ENCODE measurements at places on chromosomes 13 and 19.

GRCh38 chr19:2478756-2479555 is 3.0 kb downstream of the GADD45B start:
- no peak for DNase-seq

DNA sequence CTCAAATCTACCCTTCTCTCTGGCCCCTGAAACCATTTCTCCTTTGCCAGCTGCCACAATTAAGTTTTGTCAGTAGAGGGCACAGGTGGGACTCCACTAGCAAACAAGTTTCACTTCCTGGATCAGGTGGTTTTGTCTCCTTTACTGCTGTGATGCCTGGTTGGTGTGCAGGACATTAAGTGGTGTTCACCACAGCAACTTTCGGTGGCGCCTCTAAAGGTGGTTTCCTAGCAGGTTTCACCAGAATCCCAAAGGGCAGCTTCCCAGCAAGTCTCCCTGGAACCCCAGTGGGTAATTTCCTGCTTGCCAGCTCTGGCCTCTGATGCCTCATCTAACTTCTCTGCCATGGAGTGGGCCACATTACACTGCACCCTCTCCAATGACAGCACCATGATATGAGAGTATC is 16.6 kb downstream of the MED4 start:
- DNase-seq: peak; percentile 53

DNA sequence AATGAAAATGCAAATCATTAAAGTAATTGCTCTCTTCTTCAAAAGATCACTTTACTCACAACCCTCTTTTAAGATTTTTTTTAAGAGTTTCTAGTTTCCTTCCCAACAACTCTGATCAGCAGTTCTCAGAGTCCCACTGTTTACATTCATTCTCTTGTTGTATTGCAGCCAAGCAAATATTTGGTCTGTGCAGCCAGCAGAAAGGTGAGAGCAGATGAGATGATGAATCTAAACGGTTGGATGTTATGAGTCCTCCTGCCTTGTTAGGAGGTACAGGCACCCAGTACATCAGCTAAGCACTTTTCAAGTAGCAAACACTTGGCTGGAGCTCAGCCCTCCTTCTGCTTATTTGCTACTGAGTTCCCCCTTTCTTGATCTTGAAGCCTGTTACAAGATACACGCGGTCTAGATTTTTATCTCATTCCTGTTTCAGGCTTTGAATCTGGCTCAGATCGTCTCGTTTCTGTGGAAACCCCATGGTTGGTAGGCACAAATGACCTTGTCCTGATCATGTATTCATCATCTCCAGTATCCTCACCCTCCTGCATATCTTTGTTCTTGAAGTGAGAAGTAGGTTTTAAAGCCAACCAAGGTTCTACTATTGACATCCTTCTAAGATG is 300.7 kb downstream of the DCT start:
- DNase-seq: no peak

DNA sequence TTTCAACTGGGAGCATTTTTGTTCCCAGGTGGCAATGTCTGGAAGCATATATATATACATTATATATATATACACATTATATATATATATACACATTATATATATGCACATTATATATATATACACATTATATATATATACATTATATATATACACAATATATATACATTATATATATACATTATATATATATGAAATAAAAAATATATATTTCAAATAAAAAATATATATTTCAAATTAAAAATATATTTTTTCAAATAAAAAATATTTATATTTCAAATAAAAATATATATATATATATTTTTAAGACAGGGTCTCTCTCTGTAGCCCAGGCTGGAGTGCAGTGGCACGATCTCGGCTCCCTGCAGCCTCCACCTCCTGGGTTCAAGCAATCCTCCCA is 61.5 kb downstream of the ADGRE1 start:
- no peak for DNase-seq

DNA sequence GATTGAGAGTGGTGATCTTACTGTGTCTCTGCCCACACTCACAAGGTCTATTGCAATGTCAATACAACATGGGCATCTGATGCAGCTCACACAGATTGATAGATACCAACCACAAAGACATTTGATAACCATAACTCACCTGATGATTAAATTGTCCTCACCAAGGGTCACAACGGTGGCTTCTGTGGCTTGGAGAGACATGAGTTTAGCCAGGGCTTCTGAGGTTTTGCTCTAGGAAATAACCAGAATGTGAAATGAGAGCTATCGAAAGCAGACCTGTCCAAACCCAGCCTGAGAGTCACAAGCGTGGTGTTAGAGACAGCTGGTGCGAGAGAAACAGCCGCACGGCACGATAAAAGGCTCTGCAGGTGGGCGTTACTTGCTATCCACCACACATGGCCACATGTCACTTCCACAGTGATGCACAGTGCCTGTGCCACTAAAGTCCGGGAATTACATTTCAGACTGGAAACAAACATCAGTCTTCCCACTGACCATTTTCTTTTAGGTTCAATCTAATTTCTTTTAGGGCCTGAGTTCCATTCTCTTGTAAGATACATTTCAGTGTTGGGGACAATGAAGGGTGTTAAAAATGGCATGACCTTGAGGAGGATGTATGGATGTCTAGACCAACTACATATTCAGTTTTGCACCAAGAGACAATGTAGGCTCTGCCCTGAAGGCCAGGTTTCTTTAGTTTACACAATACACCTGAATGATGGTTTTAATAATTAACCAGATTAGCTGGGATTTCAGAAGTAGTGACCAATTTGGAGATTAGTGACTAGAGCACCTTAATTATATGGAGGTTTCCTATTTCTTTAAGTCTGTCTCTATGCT is 53.7 kb downstream of the ATP7B start:
- DNase-seq: no peak

DNA sequence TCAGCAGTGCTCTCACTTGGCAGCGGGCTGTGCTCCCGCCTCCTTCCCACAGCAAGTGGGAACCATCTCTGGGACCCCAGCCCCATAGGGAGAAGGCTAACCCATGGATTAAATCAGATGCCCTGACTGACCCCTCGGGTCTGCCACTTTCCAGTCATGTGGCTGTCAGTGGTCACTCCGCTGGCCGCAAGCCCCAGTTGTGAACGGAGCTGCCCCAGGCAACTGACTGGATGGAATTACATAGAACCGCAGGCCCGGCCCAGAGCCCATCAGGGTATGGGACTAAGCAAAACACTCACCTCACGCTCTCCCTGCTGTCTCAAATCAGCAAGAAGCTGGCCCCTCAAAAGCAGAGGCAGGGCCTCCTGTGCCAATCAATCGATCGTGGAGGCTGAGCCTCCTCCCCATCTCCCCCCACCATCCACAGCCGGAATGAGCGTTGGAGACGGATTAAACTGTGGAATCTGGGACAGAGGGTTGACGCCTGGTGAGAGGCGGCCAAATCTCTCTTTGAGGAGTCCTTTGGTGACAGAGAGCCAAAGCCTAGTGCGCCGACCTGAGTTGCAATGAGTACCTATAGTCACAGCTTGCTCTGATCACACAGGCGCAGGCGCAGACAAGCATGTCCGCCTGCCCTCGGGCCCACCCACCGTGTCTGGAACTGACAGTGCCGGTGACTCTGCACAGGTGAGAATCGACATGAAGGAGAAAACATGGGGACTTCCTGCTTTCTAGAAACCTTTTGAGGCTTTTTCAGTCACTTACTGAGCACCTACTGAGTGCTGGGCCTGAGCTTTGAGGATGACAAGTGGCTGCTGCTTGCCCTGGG is 38.7 kb downstream of the PBX4 start:
- no peak for DNase-seq

- no peak for DNase-seq
Measured at GRCh38 chr13:66886264-66886663, 343.9 kb downstream of the PCDH9 start.

DNA sequence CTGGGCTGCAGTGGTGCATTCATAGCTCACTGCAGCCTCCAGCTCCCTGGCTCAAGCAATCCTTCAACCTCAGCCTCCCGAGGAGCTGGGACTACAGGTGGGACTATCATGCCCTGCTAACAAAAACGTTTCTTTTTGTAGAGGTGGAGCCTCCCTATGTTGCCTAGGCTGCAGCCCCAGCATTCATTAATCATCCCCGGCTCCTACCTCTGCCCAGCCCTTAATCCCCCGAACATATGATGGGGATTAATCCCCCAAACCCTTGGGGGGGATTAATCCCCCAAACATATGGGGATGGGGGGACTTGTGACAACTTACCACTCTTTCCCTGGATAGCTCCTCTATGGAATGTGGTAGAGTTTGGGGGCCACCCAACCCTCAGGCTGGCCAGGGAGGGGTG is 45.9 kb downstream of the SUGP2 start:
- no peak for DNase-seq

GRCh38 chr19:33724721-33725060 is 72.0 kb upstream of the KCTD15 start:
- DNase-seq: no peak

DNA sequence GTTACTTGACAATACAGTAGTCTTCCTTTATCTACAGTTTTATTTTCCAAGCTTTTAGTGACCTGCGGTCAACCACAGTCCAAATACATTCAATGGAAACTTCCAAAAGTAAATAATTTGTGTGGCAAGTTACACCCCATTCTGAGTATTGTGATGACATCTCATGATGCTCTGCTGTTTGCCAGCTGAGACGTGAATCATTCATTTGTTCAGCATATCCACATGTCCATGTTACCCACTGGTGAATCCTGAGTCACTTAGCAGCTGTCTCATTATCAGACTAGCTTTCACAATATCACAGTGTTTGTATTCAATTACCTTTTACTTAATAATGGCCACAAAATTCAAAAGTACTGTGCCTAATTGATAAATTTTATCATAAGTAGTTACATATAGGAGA is 179.8 kb downstream of the PRR20E start:
- no peak for DNase-seq

GRCh38 chr13:86572115-86572514 is 772.9 kb upstream of the SLITRK6 start:
- no peak for DNase-seq

DNA sequence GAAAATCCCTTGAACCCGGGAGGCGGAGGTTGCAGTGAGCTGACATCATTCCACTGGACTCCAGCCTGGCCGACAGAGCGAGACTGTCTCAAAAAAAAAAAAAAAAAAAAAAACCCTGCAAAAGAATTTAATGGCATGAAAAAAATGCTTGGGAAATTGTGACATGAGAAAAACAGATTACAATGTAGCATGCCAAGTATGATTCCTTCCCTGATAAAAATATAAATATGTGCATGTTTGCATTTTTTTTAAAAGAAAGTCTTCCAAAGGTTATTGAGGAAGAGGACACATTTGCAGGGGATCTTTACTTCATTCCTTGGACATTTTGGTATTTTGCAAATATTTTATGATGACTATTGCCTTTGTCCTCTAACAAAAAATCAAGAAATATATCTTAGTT is 14.5 kb upstream of the ZBTB32 start:
- DNase-seq: no peak

DNA sequence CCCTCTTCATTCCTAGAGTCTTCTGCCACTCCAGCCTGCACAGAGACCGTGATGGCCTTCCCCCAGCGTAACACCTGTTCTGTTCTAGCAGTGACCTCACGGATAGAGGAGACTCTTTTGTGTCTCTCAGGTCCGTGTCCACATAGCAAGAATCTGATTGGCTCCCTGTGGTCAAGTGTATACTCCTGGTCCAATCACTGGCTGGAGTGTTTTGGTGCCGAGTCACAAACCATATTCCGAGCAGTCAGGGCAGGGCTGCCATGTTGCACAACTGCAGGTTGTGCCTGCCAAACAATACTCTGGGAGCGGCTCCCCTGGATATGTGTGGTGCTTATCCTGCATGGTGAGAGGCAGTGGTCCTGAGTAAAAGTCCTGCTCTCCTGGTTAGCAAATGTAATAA is 402.4 kb downstream of the KCNRG start:
- DNase-seq: no peak

DNA sequence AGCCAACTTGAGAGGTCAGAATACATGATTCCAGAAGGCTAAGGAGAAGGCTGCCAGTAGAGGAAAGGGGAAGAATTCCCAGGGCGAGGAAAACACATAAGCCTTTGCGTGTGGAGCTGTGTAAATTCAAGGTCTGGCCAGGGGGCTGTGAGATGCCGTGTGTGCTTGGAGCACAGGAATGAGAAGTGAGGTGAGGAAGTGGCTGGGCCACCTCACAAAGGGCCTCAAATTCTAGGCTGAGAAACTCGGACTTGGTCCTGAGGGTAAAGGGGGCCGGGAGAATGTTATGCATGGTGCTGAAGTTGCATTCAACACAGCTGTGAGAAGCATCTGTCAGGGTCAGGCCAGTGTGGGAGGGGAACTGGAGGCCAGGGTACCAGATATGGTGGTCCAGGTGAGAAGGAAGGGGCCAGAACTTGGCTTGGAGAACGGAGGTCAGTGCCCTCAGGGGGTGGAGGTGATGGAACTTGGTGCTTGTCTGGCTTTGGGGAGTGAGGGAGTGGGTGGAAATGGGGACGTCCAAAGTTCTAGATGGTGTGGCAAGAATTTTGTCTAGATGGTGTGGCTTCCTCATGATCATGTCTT is 4.9 kb upstream of the ZNF580 start:
- DNase-seq: no peak

DNA sequence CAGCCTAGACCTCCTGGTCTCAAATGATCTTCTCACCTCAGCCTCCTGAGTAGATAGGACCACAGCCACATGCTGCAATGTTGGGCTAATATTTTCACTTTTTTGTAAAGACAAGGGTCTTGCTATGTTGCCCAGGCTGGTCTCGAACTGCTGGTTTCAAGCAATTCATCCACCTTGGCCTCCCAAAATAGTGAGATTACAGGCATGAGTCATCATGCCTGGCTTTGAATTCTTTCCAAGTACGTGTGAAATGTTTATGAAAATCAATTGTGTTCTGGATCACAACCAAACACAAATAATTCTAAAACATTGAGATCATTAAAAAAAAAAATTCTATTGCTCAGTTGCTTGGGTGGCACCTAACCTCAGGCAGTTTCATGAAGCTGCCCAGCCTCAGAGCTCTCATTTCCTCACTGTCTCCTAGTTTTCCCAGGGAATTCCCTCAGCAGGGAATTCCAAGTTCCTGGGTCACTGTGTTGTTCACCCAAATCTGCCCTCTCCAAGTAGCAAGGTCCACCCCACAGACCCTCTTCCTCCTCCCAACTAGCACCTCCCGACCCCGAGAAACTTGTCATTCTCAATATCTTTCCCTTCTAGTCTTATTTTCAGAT is 44.8 kb downstream of the ING1 start:
- no peak for DNase-seq

GRCh38 chr19:39514840-39515550 is at the start of gene SELENOV:
Gene SELENOV, plus strand, starts transcription at chr19:39515139. Its CDS starts 74 bp downstream, at chr19:39515213.
- no peak for DNase-seq

Data from GM19239 (cell line).